ENCODE measurements at places on chromosomes 11 and 22.
A peak's percentile ranks its signal among the peaks of the same experiment; 100 is the strongest.

GRCh38 chr11:32109592-32109991 is 18.7 kb downstream of the RCN1 start:
- no peak for DNase-seq

DNA sequence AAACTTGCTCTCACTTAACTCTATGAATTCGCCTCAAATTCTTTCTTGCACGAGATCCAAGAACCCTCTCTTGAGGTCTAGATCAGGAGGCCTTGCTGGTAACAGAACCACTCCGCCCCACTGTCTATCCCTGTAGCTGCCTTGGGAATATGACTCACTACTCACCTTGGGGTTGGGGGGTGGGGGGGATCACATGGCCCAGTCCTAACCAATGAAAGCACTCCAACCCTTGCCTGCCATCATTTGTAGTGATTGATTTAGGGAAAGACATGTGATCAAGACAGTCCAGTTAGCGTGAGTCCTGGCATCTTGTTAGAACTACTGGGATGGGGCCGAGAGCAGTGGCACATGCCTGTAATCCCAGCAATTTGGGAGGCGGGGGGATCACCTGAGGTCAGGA is 4.8 kb upstream of the MRTFA start:
- no peak for DNase-seq

DNA sequence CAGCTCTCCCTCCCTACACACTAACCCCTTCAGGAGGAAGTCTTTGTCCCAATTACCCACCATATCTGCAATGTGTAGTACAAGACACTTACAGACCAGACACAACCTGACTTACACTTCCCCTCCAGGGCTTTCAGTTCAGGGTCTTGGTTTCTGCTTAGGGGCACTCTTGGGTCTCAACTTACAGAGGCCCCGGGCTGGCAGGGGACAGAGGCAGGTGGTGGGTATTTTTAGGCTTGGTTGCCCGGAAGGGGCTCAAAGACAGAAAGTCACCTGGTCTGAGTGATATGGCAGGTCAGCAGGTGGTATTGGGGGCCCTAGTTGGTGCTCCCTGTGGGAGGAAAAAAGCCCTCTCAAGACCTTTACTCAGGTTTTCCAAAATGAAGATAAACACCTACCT is 3.4 kb upstream of the TMEM184B start:
- DNase-seq: no peak

GRCh38 chr11:100639140-100639539 is 47.9 kb upstream of the ARHGAP42 start:
- DNase-seq: no peak

DNA sequence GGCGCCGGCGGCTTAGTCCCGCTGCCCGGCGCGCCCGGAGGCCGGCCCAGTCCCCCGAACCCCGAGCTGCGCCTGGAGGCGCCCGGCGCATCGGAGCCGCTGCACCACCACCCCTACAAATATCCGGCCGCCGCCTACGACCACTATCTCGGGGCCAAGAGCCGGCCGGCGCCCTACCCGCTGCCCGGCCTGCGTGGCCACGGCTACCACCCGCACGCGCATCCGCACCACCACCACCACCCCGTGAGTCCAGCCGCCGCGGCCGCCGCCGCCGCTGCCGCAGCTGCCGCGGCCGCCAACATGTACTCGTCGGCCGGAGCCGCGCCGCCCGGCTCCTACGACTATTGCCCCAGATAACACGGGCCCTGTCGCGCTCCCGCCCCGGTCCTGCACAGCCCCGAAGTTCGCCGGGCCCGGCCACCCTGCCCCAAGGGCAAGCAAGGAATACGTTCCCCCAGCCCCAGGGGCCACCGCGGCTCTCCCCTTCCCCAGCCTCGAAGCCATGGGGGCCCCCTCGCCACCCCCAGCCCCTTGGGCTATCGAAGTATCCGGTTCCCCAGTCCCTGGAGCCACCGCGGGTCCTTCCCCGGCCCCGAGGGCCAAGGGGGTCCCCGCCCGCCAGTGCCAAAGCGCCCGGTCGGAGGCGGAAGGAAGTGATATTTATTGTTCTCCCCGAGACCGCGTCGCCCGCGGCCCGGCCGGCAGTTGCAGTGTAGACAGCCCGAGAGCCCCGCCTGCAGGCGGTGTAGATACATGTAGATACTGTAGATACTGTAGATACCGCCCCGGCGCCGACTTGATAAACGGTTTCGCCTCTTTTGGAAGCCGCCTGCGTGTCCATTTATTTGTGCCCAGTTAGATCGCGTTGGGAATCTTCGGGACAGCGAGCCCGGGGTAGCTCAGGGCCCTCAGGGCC is 6.2 kb downstream of the TBX1 start:
- peak; percentile 86 for DNase-seq

GRCh38 chr11:1943977-1944376 is 3.2 kb upstream of the MRPL23 start:
- peak; percentile 54 for DNase-seq

DNA sequence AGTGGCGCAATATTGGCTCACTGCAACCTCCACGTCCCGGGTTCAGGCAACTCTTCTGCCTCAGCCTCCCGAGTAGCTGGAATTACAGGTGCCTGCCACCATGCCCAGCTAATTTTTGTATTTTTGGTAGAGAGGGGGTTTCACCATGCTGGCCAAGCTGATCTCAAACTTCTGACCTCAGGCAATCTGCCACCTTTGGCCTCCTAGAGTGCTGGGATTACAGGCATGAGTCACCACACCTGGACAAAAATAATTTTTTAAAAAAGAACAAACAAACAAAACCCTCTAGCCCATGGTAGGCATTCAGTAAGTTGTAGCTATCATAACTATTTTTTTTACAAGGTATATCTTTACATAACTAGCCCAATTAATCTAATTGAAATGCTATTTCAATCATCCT is 73.9 kb upstream of the CAPRIN1 start:
- DNase-seq: no peak

DNA sequence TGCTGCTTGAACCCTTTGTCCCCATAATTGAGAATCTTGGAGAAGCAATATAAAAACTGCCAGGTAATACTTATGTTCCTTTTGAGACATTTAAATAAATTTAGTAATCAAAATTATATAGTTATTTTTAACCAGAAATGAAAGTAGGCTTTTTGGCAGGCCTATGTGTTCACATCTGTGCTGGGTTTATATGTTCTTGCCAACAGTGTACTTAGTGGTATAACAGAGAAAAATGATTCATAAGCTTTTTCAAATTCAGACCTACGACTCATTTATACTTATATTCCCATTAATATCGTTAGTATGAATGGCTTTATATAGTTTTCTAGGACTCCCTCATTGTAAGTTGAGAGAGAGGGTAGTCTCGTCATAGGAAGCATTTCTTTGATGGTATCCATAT is 79.0 kb downstream of the DDX10 start:
- DNase-seq: no peak

GRCh38 chr22:24947881-24948280 is 1.4 kb upstream of the LHFPL7 start:
- DNase-seq: no peak

GRCh38 chr11:14764579-14765527 is 121.2 kb downstream of the PDE3B start:
- DNase-seq: no peak

- DNase-seq: peak; percentile 96
Measured at GRCh38 chr11:61967116-61967923, at the start of gene FTH1. Gene FTH1, minus strand, starts transcription at chr11:61967634. Its CDS starts 209 bp downstream, at chr11:61967425.

DNA sequence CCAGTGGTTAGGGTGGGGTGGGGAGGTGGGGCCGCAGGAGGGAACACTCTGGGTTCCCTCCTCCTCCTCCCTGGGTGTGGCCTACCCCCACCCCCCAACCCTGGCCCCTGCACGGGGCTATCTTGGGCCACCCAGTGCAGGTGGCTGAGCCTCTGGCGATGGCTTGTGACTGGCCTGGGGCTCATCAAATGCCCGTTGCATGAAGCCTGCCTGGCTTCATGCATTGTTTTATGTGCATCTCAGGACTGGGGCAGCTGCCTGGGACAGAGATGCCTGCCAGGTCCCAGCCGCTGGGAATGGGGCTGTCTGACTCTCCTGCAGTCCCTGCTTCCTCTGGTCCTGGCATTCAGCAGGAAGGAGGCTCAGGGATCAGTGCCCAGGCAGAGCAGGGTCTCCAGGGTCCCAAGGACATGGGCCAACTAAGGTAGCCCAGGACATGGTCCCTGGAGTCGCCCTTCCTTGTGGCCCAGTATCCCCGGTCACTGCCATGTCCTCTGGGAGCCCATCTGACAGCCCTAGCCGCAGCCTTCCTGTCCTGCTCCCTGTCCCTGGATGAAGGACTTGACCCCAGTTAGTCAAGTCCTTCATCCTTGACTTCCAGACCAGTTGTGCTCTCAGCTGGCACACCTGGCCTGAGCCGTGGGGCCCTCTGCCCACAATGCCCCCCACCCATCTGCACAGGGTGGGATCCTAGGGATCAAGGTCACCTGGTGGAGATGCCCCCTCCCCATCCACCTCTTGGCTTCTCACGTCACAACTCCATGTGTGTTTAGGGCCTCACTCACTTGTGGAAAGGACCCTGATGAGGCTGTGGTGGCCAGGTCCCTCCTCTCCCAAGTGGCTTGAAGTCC is 112.1 kb upstream of the FGF3 start:
- peak; percentile 27 for DNase-seq

- no peak for DNase-seq
Measured at GRCh38 chr11:76266286-76267100, 60.2 kb upstream of the WNT11 start.

- no peak for DNase-seq
Measured at GRCh38 chr11:83057721-83058120, 14.0 kb downstream of the RAB30 start.

DNA sequence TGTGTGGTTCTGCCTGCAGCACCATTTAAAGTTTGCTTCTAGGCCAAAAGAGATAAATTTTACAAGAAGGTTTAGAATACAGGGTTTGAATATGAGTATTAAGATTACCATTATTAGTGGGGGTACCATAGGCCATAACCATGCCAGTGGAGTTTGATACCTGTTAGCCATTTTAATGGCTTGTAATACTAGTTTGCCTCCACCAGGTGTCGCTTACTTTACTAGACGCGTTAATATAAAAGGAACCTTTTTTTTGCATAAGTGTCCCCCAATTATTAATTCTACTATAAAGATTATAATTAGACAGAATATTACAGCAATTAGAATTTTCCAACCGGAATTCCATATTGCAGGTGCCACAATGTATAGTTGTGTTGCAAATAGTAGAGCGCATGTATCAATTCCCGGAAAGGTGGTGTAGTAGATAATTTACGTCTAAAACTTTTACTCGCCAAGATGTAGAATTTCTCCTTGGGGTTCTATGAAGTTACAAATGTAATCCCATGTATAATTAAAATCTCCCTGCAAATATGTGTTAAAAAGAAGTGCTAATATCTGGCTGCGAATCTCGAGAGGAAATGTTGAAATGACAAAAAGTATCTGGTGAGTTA is 16.1 kb downstream of the MS4A6E start:
- DNase-seq: no peak

GRCh38 chr11:12287374-12288211 is 89.8 kb upstream of the PARVA start:
- no peak for DNase-seq

GRCh38 chr11:108562746-108563581 is 30.6 kb downstream of the EXPH5 start:
- DNase-seq: no peak

DNA sequence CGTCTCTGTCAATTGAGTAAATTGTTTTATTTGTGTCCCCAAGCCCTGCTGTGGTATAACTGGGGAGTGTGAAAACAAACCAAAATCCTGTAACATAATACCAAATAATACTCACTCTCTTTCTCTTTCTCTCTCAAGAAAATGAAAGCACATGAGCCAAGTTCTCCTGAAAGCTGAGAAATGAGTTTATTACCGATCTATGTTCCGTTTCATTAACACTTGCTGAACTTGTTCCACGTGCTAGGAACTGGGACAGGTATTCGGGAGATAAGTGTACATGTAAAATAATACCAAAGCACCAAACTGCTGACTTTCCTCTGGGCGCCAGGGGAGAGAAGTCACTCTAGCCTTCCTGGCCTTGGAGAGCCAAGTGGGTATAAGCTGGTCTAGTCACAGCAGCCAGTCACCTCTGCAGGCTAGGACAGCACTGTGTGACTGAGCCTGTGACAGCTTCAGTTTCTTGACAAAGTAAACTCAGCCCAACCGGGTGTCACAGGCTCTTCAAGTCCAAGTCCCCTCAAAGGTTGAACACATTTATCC is 23.1 kb downstream of the CD6 start:
- no peak for DNase-seq

DNA sequence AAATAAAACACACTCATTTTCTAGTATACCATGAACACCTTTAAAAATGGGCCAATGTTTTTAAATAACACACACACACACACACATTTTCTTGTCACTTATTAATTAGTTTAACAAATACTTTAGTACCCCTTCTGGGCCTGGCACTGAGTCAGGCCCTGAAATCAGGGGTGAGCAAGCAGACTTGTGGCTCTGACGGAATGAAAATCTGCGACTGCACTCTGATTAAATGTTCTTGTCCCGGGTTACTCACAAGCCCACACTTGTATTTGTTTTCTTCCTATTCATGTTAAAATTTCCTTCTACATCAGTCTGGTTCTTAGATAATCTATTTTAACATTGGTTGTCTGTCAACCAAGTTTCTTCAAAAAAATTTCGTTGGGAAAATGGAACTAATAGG is 43.0 kb upstream of the PDGFD start:
- no peak for DNase-seq

GRCh38 chr11:95680169-95680929 is 109.2 kb downstream of the FAM76B start:
- no peak for DNase-seq

Measured in upper lobe of right lung (tissue), 1 donor.